ENCODE measurements at places on chromosomes 3 and 15. TPM values are rescaled to one million over a fixed set of nuclear protein-coding genes. Genes with fewer than 3 reads are reported as not detected.

The ACKR2 gene
- total RNA-seq: 17.6 TPM

The ZNF502 gene
- 1.8 TPM for total RNA-seq

The NECTIN3 gene
- total RNA-seq: 25.2 TPM

The SLC2A2 gene
- 351 TPM for total RNA-seq

The CADM2 gene
- 0.08 TPM for total RNA-seq

The SLC6A6 gene
- total RNA-seq: 3.2 TPM

The FILIP1L gene
- total RNA-seq: 0.93 TPM

The SUSD5 gene
- 0.05 TPM for total RNA-seq

The RARB gene
- total RNA-seq: 2.2 TPM

The PLSCR4 gene
- total RNA-seq: 27.6 TPM

The CTXN2 gene
- total RNA-seq: not detected

The INO80 gene
- total RNA-seq: 10.4 TPM

The UPK1B gene
- total RNA-seq: not detected

The ROPN1 gene
- total RNA-seq: not detected

The CGNL1 gene
- total RNA-seq: 42.9 TPM

The DPPA2 gene
- not detected for total RNA-seq

The ZNF860 gene
- total RNA-seq: not detected

The CLRN1 gene
- total RNA-seq: not detected

The C3orf80 gene
- total RNA-seq: 0.10 TPM

The FOXB1 gene
- not detected for total RNA-seq

The SLC6A11 gene
- 0.13 TPM for total RNA-seq

The ISLR gene
- total RNA-seq: 2.3 TPM

The CHRNA7 gene
- total RNA-seq: not detected

The B3GNT5 gene
- 0.70 TPM for total RNA-seq

The IDH3A gene
- total RNA-seq: 29.4 TPM

The TMOD2 gene
- total RNA-seq: 1.4 TPM

The SATB1 gene
- total RNA-seq: 12.0 TPM

The GOLGA6D gene
- 0.45 TPM for total RNA-seq

The GOLGA8J gene
- 0.10 TPM for total RNA-seq

The ACAD9 gene
- total RNA-seq: 30.7 TPM

The CCR3 gene
- not detected for total RNA-seq

The TRIM59 gene
- total RNA-seq: 0.25 TPM

The POU1F1 gene
- total RNA-seq: not detected

The CD200R1 gene
- total RNA-seq: 0.38 TPM

The CCR1 gene
- 2.3 TPM for total RNA-seq

The DUOX1 gene
- total RNA-seq: 0.45 TPM

The KNSTRN gene
- total RNA-seq: 9.2 TPM

The HTR3E gene
- total RNA-seq: not detected

The DYNC1LI1 gene
- 10.4 TPM for total RNA-seq

The FEZF2 gene
- total RNA-seq: not detected

The SLC35G2 gene
- 0.70 TPM for total RNA-seq

The GLDN gene
- 0.60 TPM for total RNA-seq

The TOP2B gene
- 24.5 TPM for total RNA-seq

The CX3CR1 gene
- total RNA-seq: 0.43 TPM

The MYLK gene
- total RNA-seq: 144 TPM

The HGD gene
- total RNA-seq: 510 TPM

Data from left lobe of liver (tissue), 2 donors.